Cerebellum (tissue), 4 donors: ENCODE measurements at places on chromosomes 11 and 22. TPM values are rescaled to one million over a fixed set of nuclear protein-coding genes. Genes with fewer than 3 reads are reported as not detected.

The PARVG gene
- 1.9 TPM for total RNA-seq

The DDI1 gene
- not detected for total RNA-seq

The OR5B21 gene
- not detected for total RNA-seq

The UCP3 gene
- 3.5 TPM for total RNA-seq

The FAM89B gene
- 24.7 TPM for total RNA-seq

The CCDC89 gene
- 1.4 TPM for total RNA-seq

The PLXNB2 gene
- 102 TPM for total RNA-seq

The MMP13 gene
- 0.18 TPM for total RNA-seq

The TCN1 gene
- not detected for total RNA-seq

The OR51I1 gene
- 0.54 TPM for total RNA-seq
